ACHN (cell line): ENCODE measurements at places on chromosomes 16 and 17.
A peak's percentile ranks its signal among the peaks of the same experiment; 100 is the strongest.

DNA sequence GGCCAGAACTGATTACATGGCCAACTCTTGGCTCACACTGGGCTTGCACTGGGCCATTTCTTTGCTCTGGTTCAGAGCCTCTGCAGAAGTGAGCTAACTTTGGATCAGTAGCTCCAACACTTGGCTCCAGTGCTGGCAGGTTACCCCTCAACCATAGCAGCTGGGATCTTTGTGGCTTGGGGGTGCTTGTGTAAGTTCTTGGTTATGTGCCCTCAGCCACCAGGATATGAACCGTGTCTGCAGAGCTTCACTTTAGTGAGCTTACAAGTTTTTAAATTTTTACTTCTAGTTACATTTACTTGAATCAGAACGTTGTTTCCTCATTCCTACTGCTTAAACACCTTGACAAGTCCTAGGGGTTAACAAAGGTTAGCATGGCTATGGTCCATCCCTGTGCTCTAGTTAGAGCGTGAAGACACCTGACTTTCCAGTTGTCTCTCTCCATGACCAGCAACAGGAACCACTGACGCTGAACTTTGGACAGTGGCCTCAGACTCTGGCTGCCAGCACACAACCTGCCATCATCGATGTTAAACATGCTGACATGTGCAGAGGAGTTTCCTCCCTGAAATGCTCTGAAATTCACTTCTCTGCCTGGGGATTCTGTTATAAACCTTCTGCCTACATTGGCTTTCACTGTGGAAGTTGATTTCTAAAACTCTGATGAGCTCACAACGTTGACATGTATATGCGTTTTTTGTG lies 4.1 kb downstream of the PDF start:
- peak; percentile 80 for DNase-seq

- DNase-seq, result no peak
Observed at GRCh38 chr17:63439687-63440086, 6.4 kb downstream of the CYB561 start.

DNA sequence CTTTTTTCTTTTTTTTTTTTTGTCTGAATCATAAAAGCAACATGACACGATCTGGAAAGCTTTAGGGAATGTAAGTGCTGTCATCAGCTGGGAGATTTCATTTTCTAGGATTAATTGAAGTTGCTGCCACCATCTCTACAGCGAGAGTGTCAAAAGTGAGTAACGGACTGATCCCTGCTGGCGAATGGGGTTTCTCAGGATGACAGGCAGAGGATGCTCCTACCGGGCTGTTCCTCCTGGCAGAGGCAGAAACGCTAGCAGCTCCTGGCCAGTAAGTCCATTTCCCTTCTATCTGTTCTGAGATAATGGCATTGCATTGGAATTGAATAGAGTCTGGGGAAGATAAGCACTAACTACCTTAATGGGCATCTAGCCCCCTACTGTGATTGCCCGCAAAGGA lies 80.5 kb upstream of the KIFC3 start:
- no peak for DNase-seq

DNA sequence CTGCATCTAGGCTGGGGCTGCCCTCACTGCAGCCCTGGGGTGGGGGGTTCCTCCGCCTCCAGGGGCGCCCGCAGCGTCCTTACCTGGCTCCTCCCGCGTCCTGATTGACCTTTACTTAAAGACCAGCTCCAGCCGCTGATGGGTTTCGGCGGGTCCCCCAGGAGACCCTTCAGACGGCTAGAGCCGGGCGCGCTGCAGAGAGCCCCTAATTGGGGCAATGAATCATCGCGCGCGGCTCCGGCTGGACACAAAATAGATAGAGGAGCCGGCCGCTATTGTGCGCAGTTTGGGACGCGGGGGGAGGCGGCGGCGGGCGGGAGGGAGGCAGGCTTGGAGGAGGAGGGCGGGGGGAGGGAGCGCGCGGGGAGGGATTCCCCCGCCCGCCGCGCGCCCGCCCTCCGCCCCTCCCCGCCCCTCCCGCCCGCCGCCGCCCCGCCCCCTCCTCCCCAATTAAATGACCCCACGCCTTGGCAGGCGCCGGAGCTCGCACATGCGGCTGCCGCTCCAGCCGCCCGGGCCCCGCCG lies 56.5 kb upstream of the CIBAR2 start:
- DNase-seq, result no peak

DNA sequence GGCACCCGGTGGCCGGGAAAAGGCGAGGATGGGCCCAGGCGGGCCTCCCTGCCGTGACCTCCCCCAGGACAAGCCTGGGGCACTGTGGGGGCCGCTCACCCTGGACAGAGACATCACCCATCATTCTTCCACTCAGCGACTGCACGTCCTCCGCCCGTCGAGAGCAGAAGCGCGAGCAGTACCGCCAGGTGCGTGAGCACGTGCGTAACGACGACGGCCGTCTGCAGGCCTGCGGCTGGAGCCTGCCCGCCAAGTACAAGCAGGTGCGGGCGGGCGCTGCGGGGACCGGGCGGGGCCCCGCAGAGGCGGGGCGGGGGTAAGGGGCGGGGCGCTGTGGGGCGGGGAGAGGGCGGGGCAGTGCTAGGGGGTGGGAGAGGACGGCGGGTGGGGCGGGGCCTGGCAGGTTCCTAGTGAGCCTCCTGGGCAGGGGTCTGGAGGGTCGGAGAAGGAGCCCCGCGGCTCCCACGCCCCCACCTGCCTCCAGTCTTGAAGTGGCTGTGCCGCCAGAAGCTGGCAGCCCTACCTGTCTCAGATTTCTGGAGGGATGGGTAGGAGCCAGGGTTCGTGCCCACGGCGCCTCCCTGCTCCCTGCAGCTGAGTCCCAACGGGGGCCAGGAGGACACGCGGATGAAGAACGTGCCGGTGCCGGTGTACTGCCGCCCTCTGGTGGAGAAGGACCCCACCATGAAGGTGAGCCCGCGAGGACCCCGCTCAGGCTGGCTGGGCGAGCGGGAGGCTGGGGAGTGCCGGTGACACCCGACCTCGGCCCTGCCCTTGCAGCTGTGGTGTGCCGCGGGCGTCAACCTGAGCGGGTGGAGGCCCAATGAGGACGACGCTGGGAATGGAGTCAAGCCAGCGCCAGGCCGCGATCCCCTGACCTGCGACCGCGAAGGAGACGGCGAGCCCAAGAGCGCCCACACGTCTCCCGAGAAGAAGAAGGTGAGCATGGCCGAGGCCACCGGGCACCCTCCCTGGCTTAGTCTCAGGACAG lies 7.5 kb downstream of the NME3 start:
- DNase-seq, result no peak

DNA sequence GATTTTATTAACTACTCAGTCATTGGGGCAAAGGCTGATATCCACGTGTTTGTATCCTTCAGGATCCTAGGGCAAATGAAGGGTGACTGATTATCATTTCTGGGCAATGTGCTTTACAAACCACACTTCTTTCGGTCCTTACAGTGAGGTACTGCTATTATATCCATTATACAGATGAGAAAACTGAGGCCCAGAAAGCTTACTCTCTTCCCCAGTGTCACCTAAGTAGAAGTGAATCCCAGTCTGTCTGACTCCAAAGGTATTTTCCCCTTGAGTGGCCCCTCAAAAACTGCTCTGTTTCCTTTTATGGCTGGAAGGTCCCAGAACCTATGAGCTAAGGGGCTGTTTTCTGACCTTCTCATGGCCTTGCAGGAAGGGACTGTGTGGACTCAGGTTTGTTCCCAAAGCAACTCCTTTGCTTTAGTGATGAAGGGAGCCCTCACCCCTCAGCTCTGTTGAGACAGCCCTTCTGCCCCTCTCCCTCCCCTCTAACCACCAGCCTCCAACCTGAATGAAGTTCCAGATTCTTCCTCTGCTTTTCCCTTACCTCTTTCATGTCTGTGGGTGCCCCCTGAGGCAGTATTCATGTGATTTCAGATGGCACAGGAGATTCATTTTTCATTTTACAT lies 27.4 kb upstream of the ADGRG1 start:
- no peak for DNase-seq

GRCh38 chr16:81649561-81650184 lies 129.4 kb upstream of the PLCG2 start:
- no peak for DNase-seq

DNA sequence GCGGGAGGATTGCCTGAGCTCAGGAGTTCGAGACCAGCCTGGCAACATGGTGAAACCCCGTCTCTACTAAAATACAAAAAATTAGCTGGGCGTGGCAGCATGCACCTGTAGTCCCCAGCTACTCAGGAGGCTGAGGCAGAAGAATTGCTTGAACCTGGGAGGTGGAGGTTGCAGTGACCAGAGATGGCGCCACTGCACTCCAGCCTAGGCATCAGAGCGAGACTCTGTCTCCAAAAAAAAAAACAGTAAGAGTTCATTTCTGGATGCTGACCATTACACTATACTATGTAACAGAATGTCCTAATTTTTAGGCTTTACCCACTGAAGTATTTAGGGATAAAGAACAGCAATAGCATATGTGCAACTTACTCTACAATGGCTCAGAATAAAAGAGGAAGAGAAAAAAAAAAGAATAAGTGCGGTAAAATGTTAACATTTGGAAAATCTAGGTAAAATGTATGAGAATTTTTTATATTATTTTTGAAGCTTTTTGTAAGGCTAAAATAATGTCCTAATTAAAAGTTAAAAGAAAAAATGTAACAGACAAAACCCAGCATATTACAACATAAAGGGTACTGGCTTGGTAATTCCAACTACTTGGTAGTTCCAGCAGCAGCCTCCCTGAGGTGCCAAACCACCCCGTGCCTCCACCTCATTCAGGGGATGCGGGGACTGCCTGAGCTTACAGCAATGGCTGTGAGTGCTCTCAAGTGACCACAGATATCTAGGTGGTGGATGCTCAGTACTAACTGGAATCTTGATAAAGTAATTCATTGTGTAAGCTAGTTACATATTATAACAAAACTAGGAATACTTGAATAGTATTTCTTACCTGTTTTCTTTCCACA lies 10.9 kb downstream of the COPS3 start:
- peak; percentile 38 for DNase-seq

- no peak for DNase-seq
Observed at GRCh38 chr16:86523166-86523740, 12.9 kb downstream of the FOXF1 start.

GRCh38 chr17:59361916-59362810 lies 30.7 kb downstream of the YPEL2 start:
- peak; percentile 34 for DNase-seq

- no peak for DNase-seq
Observed at GRCh38 chr17:76370261-76370993, 14.0 kb upstream of the SPHK1 start.

DNA sequence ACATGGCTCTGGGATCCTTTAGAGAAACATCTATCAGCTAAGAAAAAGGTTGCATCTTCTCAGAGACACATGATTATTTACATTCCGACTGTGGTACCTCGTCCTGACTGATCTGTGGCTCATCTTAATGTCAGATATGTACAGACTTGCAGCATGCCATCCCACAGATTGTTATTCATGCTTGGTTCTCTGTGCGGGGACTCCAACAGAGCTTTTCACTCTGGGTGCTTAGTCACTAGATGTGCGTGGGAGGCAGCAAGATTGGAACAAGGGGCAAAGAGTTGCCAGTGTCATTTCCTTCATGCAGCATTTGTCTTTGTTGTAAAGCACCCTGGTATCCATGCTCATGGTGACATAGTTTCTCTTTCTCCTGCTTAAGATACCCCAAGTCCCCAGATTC lies 179.1 kb upstream of the CACNG5 start:
- no peak for DNase-seq

DNA sequence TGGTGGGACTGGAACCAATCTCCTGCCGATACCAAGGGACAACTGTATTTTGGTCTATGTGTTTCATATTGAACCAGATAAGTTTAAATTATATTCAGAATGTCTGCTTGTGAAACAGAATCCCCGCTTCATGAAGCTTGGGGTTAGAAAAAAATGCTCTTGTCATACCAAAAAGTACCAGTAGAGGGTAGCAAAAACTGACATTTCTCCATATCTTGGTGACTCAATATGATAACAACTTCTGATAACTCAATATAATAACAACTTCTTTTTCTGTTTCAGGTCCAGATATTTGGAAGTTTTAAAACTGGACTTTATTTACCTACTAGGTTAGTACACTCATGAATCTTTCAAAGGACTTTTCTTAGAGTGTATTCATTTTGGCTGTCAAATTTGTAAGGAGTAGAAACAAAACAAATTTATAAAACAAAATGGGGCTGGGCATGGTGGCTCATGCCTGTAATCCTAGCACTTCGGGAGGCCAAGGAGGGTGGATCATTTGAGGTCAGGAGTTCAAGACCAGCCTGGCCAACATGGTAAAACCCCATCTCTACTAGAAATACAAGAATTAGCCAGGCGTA lies 52.3 kb upstream of the ADCY7 start:
- DNase-seq, result peak; percentile 73

- no peak for DNase-seq
Observed at GRCh38 chr16:86888231-86889053, 310.1 kb downstream of the FOXL1 start.

DNA sequence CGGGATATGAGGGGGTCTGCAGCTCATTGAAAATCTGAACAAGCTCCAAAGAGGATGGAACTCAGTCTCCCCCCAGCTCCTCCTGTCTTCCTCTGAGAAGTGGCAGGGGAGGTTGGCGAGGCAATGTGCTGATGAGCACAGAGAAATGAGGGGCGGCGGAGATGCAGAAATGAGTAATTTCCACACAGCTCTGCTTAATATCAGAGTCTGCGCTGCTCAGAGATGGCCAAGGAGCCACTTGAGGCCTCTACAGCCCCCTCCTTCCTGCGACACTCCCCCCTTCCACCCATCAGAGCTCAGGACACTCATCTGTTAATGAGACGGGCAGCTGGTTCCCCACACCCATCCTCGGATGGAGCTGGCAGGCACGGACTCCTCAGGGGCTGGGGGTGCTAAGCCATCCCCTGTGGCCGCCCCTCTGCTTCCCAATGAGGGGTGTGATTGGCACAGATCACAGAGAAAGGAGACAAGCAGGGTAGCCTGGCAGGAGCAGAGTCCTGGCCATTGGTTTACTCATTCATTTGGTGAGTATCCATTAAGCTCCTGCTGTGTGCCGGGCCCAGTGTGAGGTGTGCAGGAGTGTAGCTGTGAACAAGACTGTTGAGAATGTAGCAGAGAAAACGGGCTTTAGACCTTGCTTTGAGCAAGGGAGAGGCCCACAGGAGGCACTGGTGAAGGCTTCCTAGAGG lies 12.7 kb upstream of the CRHR1 start:
- no peak for DNase-seq

DNA sequence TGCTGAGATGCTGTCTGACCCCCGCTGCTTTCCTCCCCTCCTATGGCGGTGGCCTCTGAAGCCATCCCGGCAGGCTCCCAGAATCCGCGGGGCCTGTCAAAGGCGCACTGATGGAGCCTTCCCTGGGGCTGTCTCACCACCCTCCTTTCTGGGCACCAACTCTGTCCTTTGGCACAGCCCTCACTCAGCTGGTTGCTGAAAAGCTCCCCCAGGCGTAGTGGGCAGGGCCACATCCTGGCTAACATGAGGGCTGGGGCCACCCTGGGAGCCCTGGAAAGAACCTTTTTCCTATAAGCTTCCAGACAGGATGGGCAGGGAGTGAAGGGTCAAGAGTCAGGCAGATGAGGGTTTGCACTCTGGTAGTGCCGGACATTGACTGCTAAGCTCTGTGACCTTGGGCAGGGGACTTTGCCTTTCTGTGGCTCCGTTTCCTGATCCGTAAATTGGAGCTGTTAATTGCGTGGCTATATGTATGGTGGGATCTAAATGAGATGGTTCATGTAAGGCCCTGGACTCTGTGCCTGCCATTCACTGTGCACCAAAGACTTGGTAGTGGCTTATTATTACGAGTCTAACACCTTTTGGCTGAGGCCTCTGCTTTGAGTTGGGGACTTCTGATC lies 27.6 kb upstream of the LASP1NB start:
- no peak for DNase-seq
